Right renal pelvis (tissue), 4 donors: ENCODE measurements at places on chromosomes 11 and 22. TPM values are rescaled to one million over a fixed set of nuclear protein-coding genes. Genes with fewer than 3 reads are reported as not detected.

- no peak for DNase-seq
These were observed 65.1 kb upstream of the PPARA start for GRCh38 chr22:46084943-46085827.

PLAAT5 gene
- 0.53 TPM for polyA plus RNA-seq

VPREB3 gene
- 0.86 TPM for polyA plus RNA-seq

KRTAP5-10 gene
- 0.21 TPM for polyA plus RNA-seq

PCNX3 gene
- polyA plus RNA-seq: 25.7 TPM

- no peak for DNase-seq
These were observed 312.9 kb downstream of the CNTN5 start for GRCh38 chr11:99333621-99334020.

DNA sequence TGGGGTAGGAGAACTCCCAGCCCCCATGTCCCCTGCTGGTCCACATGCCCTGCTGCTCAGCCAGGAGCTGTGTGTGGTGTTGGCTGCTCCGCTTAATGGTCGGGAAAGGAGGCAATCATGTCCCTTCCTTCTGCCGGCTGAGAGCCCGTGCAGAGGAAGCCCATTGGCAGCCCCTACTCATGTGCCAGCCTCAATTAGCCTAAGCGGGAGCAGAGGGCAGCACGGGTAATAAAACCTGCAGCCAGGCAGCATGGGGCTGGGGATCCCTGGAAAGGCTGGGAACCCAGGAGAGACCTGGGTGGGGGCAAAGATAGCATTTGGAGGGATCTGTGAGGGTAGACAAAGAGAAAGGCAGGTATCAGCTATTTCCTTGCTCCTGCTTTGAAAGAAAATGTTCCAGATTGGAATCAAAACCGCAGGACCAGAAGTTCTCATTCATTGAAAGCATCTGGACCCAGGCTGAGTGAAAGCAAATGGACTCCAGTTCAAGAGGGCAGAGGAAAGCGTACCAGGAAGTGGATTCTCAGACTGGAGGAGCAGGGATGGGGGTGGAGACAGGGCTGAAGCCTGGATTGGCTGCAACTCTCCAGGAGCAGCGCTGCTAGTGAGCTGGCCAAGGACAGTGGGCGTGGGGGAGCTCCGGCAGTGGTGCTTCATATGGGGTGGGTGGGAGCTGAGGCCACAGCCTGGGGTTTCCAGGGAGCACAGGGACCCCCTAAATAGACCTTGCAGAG lies 103.4 kb upstream of the NECTIN1 start:
- peak; percentile 60 for DNase-seq

DNA sequence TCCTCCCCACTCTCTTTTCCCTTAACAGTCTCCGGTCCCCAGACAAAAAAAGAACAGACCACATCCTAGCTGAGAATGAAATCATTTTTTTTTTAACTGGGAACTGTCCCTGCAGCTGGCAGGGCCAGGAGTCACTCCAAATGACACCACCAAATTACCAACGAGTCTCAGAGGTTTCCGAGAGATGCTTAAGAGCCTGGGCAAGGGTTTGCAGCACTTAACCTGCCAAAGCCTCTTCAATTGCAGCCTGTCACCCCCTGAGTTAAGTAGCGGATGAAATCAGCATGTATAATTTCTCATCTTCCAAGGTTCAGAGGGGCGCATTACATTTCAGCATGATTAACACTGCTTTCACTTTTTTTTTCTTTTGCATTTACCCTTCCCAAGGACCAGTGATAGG lies 71.8 kb downstream of the TENM4 start:
- DNase-seq: no peak

DNA sequence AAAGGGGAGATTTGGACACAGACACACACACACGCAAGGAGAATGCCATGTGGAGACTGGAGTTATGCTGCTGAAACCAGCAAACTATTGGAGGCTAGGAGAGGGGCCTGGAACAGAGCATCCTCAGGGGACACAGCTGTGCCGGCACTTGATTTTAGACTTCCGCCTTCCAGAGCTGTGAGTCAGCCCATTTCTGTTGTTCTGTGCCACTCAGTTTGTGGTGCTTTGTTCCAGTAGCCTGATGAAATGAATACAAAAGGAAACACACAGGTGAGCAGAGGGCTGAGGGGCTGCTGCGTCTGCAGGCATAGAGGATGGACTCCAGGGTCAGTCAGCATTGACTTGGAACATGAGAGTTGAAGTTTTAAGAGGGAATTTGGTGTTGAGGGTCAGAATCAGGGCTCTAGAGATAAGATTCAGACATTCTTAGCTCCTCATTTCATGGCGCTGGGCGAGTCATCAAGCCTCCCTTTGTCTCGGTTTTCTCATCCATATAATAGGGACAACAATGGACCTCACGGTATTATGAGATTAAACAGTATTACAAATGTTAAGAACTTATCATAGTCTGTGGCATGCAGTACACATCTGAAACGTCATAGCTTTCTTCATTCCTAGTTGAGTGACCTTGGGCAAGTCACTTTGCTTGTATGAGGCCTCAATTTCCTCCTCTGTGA lies 191.0 kb downstream of the MIAT start:
- DNase-seq: no peak

LMF2 gene
- polyA plus RNA-seq: 43.4 TPM
